ENCODE measurements at places on chromosomes 5 and 9.

DNA sequence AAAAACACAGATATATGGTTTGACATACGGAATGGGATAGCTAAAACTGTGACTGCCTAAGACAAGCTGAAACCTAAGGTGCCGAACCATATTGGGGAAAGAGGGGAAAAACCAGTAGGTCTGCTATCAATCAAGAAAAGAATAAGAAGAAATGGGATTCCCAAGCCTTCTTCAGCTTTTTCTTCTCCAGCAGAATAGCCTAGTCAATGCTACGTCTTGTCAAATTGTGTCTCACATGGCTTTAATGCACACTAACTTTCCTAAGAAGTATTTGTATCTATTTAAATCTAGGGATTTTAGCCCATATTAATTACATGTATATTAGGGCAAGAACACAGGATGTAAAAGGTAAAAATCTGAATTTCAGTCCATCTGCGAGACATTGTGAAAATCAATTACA, 797 bp upstream of the FBXO38 start:
- no peak for DNase-seq

DNA sequence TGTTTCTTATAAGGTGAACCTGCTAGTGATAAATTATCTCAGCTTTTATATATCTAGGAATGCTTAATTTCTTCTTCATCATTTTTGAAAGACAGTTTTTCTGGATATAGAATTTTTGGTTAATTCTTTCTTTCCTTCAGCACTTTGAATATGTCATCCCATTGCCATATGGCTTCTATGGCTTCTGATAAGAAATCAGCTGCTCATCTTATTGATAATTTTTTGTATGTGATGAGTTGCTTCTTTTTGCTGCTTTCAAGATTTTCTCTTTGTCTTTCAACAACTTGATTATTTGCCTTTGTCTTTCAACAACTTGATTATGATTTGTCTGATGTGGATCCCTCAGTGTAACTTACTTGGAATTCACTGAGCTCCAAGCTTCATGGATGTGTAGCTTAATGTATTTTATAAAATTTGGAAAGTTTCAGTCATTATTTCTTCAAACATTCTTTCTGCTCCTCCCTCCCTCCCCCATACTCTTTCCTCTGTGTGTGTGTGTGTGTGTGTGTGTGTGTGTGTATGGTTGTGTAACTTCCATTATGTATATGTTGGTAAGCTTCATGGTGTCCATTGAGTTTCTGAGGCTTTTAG, 243.9 kb downstream of the TLE1 start:
- DNase-seq, result no peak

GRCh38 chr9:129602598-129603415, 18.1 kb downstream of the C9orf50 start:
- DNase-seq, result no peak

- no peak for DNase-seq
Observed at GRCh38 chr5:38563624-38564023, 7.2 kb upstream of the LIFR start.

DNA sequence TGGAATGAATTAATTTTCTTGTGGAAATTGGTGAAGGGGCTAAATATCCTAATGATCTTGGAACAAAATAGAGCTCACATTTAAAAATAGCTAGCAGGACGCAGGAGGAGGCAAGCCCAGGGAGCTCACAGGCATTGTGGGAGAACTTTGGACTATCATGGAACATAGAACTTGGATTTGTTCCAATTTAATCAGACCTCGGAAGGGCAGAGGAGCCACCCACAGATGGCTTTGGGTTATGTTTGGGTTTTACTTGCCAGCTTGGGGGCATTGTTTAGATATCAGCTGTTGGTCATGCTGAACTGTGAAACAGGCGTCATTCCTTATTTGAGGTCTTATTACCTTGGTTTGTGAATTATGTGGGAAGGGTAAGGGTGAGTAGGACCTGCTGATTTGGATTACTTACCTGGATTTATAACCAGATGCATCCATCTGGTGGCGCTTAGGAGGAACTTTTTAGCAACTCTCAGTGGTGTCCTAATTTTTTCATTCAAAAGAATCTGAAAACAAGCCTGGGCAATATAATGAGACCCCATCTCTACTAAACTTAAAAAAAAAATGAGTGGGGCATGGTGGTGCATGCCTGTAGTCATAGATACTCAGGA, 14.1 kb upstream of the PTGR1 start:
- DNase-seq, result no peak

GRCh38 chr5:95797301-95797700, 25.2 kb downstream of the GLRX start:
- no peak for DNase-seq

GRCh38 chr5:43649256-43649655, 46.3 kb downstream of the NNT start:
- no peak for DNase-seq

- DNase-seq, result no peak
Observed at GRCh38 chr5:35354751-35355150, 124.5 kb upstream of the PRLR start.

DNA sequence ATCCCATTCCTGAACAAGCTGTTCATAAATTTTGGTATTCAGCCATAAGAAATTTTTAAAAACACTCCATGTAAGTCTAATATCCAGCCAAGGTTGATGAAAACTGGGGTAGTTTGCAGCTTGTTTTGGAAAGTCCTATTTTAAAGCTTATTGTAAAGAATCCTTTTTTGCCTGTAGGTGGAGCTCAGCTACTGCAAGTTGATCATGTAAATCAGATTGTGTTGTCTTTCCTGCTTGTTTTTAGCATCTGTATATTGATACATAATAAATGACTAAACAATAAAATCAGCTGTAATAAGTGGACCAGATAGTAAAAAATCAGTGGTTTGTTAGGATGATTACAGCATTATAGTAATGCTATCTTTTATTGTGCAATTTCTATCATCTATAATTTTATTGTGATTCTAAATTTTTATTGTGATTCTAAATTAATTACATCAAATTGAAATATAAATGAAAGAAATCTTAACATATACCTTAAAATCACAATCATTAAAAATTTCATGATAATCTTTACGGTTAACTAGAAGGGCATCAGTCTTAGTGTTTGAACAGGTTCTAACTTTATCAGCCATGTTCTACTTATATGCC, 42.4 kb downstream of the CWC27 start:
- no peak for DNase-seq

- DNase-seq, result no peak
Observed at GRCh38 chr9:98943682-98944056, at the start of gene COL15A1. Gene COL15A1 (plus strand): TSS chr9:98943907. CDS start chr9:98944062, 155 bp downstream.

GRCh38 chr5:155616779-155617392, 603.3 kb downstream of the KIF4B start:
- peak; percentile 4 for DNase-seq
